ENCODE measurements at places on chromosomes 2 and 18.

- no peak for DNase-seq
These were observed 14.8 kb upstream of the INHBB start for GRCh38 chr2:120330946-120331822.

- DNase-seq, result no peak
These were observed 24.2 kb upstream of the PTPN4 start for GRCh38 chr2:119735565-119735964.

DNA sequence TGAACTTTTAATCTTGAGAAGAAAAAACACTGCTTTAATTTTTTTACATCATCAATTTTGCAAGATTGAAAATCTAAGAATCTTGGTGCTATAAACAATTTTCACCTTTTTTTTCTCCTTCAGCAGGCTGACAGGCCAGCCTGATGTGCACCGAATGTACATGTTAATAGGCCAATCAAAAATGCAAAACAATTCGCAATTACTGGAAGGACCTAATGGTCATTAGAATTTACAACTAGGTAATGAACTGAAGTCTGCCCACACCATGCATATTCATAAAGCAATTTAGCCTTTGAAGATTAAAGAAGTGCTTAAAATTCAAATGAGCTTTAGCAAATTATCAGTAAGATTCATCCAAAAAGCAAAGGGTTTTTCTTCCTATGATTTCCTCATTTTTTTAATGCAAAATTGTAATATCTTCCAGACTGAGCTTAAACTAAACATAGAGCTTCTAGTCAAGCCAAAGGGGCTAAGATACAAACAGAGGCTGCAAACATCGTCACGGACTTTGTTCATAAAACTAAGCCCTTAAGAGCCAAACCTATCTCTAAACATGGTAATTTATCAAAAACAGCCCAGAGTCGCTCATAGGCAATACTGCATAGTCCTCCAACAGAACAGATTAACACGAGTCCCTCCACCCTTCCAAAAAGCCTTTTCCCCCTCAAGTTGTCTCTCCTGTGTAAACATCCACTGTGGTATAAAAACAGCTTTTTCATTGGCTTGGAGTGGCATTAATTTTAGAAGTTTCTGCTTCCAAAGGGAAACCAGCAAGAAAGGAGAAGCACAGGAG is 18.4 kb downstream of the BCL11A start:
- no peak for DNase-seq

GRCh38 chr18:51563396-51563795 is 365.9 kb upstream of the MEX3C start:
- DNase-seq, result no peak

DNA sequence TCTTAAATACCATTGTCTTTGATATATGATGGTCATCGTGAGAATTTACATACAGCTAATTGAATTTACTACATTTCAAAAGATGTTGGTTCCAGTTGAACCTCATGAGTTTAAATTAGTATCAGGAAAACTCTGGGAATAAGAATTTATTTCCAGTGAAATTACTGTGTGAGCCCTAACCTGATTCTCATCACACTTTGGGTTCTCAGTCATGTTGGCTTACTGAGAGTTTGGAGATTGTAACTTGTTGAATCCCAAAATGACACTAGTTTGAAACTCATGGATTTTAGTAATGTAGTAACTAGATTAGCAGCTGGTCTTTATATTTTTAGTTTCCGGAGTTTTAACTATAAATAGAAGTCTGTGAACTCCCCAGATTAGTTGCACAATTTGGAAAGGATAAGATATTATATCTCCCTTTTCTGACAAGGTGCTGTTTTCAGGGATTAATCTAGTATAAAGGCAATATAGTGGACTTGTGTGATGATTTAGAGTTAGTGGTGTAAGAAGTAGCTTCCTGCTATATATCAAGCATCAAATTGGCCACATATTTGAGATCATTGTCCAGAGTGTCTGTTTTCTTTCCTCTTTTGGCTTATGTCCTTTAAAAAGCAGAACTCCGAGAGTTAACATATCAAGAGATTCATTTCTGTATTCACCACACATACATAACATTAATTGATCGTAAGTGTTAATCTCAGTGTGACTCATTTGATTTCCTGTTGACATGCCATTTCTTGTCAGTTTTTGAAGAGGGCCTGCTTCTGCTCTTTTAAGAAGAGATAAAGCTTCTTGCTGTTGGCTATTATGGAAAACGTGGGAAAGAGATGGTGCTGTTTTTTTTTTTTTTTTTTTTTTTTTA is 15.7 kb downstream of the NDUFV2 start:
- peak; percentile 12 for DNase-seq

GRCh38 chr2:128399690-128400291 is 81.1 kb upstream of the HS6ST1 start:
- no peak for DNase-seq

GRCh38 chr2:120957905-120958304 is 222.2 kb downstream of the GLI2 start:
- no peak for DNase-seq

DNA sequence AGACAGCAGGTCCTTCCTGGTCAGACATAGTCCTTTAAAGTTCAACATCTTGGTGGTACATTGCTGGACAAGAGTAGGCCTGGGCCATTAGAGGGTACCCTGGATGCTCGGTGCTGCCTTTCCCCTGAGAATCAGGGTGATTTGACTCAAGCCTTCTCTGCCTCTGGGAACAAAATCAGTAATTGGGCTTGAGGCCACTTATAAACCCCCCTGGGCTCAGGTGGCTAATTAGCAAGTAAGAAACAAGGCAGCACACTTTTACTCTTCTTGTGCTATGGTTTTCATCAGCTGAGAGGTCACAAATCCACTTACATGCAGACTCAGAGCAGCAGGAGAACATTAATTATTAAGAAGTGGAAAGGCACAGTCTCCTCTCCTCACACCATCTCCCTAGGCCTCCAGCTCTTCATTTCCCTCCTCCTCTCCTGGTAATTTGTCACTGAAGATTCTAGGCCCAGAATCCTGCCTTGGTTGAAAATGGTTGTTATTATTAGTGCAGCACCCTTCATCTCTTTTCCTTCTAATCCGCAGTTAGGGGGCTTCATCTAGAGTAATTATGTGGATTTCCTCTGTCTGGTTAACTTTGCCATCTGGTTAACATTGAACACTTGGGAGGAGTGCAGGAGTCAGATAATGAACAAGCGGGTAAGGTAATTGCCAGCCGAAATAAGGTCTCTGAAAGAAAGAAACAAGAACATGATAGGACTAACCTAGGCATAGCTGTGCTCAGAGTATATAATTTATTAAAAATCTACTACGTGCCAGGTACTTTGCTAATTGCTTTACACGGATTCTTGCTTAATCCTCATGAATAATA is 29.7 kb upstream of the CASP10 start:
- no peak for DNase-seq

- peak; percentile 51 for DNase-seq
These were observed 5.8 kb upstream of the IKZF2 start for GRCh38 chr2:213157242-213157641.

DNA sequence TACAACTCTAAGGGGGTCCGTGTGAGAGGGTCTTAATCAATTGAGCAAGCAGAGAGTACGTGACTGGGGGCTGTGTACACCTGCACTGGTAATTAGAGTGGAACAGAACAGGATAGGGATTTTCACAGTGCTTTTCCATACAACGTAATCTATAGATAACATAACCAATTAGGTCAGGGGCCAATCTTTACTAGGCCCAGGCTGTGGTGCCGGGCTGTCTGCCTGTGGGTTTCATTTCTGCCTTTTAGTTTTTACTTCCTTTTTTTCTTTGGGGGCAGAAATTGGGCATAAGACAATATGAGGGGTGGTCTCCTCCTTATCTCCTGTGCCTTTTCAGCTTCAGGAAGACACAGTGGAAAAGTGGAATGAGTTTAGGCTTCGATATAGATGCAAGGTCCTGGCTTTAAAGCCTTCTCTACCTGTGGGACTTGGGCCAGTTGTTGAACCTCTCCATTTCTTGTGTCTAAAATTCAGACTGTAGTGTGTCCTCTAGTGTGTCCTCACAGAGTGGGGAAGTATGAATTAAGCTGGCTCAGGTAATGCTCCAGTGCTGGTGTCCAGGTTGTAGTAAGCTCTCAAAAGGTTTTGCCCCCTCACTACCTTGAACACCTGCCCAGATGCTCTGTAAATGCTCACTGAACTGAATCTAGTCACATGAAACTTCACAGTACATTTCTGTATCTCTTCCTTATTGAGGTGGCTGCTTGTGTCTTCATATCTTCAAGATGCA is 422.8 kb downstream of the SETBP1 start:
- peak; percentile 24 for DNase-seq

DNA sequence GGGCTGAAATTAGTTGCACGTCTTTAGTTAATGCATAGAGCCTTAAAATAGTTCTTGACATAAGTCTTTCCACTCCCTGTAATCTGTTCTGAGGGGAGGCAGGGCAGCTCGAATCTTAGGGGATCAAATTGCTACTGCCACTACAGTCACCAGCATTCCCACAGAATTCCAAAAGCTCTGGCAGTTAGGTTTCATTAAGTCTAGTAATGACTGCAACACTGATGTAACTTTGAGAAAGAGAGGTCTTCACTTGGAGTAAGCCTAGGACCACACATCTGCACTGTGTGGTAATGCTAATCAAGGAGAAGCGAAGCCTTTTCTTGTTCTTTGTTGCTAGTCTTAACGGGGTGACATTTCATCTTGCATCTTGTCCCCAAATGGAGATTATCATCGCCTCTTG is 19.3 kb upstream of the NCK2 start:
- DNase-seq, result no peak

DNA sequence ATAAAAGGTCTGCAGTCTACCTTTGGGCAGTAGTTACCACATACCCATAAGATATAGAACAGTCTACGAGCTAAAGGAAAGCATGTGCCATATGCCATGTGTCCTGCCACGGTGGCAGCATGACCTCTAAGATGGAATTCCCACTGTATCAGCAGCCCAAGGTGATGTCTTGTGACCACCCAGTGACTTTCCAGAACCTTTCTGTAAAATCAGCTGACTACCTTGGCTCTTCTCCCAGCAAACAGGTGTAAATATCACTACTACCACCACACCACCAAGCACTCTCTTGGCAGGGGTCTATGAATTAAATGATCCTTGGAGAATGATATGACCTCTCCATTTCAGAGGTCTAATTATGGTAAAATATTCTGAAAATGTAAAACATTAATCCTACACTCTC is 99.6 kb downstream of the METTL8 start:
- DNase-seq, result no peak

DNA sequence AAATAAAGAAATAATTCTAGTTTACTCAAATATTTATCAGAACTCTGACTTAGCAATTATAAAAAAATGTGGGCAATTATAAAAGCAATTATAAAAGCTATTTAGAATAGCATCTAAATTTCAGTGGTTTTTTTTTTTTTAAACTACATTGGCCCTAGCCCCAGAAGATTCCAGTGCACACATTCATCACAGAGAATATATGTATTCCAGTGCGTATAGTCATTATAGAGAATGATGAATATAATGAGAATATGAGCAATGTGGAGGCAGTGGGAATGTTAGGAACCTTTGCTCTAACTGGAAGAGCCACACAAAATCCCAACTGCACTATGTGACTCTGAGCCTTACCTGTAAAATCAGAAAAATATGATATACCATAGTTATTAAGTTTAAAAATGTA is 10.5 kb downstream of the MAP3K2 start:
- DNase-seq, result no peak

DNA sequence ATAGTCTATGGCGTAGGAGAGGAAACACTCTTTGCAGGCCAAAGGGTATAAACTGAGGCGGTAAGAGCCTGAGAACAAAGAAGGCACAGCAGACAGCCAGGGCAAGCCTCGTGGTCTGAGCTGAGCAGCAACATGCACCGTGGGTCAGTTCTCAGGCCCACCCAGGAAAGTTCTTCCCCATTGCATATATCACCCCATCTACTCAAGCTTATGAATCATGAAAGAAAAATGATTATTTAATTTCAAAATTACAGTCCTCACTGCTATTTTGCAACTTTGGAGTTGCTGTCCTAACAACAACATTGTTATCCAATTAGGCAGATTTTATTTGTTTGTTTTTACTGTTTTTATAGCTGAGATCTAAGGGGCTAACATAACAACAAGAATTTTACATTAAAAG is 54.7 kb upstream of the RIOK3 start:
- no peak for DNase-seq

GRCh38 chr2:165471349-165471950 is 2.0 kb downstream of the CSRNP3 start:
- DNase-seq, result no peak

DNA sequence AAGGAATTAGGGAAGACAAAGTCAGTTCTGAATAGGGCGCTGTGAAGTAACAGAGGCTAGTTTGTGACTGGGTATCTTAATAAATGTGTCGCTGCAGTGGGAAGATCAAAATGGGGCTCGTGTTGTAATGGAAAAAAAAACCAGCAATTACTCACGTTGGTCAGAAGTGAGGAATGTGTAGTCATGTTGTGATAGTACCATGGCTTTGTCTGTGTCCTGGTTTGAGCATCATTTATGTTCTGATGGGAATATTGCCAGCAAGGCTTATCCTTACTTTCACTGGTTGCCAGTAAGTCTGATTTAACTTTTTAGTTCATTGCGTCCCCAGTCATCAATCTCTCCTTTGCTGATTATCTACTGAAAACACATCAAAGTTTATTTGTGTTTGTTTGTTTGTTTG is 467.6 kb downstream of the NYAP2 start:
- no peak for DNase-seq

DNA sequence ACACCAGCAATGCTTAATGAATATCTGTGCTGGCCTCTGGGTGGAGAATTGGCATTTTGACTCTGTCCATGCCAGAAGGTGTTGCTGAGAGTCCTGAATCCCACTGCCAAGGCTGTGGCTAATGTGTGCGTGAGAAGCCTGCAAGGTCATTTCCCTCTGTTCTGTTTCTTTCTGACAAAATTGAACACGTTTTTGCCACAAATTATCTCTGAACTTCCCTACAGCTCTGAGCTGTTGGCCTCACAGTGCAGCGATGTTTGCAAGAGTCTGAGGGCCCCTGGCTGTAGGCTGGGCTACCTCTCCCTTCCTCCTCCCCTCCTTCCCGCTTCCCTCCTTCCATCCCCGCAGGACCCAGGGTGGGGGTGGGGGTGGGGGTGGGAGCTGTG is 154.1 kb upstream of the HS6ST1 start:
- DNase-seq, result no peak

GRCh38 chr2:9508931-9509330 is 34.6 kb downstream of the IAH1 start:
- DNase-seq, result no peak

DNA sequence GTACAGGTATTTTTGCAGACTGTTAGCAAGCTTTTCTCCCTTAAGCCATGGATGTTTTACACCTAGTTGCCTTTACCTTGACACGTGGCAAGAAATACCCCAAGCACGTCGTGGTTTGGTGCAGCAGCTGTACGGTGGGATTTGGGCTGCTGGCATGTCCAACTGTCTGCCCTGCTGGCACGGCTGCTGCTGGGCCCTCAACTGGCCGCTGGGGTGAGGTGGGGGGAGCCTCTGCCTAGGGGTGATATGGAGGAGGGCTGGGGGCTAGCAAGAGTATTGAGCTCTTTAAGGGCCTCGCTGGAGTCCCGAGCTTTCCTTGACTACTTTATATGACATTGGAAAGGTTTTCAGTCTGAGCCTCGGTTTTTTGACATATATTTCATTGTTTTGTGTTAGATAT is 41.6 kb downstream of the LPIN1 start:
- no peak for DNase-seq

GRCh38 chr2:67633212-67633856 is 236.2 kb downstream of the ETAA1 start:
- no peak for DNase-seq

- no peak for DNase-seq
These were observed 255.1 kb upstream of the THSD7B start for GRCh38 chr2:136510244-136510643.
